Activated CD4-positive, alpha-beta T cell treated with anti-CD3 and anti-CD28 coated beads, Interleukin-2, amount 10 ng/mL, durations not matched to agents 24 days and 14 days (primary cell): ENCODE measurements at places on chromosomes 12 and 14. TPM values are rescaled to one million over a fixed set of nuclear protein-coding genes. Genes with fewer than 3 reads are reported as not detected.

The CLEC4C gene
- not detected in 2 replicates for total RNA-seq

The ZNF891 gene
- total RNA-seq: 2.2 and 2.4 TPM in 2 replicates

The TMEM253 gene
- not detected in 2 replicates for total RNA-seq

The NRIP2 gene
- not detected in 2 replicates for total RNA-seq

The MARK3 gene
- total RNA-seq: 82.0 and 89.7 TPM in 2 replicates

The KERA gene
- not detected in 2 replicates for total RNA-seq
